ENCODE measurements at places on chromosomes 1 and 21.

DNA sequence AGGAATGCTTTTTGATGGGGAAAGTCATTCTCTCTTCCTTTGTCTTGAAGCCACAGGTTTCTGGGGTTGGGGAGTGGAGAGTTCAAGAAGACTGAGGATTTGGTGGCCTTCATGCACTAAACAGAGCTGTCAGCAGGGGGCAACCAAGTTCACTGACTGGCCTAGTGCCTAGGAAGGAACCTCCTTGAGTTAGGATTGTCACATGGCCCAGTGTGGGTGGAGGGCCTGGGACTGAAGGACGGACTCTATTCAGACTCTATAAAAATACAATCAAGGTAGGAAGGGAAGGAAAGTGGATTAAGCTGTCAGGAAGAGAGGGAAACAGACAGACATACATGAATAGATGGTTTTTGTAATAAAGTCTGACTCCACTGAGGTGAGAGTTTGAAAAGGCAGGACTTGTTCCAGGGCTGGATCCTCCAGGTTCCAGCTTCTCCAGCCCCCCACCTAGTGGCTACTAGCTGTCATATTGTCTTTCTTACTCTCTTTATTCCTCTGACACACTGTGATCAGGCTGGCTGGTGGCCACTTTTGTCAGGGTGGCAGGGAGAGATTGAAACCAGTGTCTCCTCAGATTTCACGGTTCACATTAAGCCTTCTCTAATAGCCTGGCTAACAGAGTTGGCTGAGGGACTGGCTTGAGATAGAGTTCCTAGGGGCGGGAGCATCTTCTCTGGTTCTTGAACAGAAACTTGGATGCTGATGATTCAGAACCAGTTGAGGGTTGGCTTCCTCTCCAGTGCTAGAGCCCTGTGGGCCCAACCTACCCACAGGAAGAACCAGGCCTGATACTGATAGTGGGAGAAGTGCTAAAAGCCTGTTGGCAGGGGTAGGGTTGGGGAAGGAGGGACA is 4.1 kb upstream of the SH3BGRL3 start:
- DNase-seq = peak; percentile 23

DNA sequence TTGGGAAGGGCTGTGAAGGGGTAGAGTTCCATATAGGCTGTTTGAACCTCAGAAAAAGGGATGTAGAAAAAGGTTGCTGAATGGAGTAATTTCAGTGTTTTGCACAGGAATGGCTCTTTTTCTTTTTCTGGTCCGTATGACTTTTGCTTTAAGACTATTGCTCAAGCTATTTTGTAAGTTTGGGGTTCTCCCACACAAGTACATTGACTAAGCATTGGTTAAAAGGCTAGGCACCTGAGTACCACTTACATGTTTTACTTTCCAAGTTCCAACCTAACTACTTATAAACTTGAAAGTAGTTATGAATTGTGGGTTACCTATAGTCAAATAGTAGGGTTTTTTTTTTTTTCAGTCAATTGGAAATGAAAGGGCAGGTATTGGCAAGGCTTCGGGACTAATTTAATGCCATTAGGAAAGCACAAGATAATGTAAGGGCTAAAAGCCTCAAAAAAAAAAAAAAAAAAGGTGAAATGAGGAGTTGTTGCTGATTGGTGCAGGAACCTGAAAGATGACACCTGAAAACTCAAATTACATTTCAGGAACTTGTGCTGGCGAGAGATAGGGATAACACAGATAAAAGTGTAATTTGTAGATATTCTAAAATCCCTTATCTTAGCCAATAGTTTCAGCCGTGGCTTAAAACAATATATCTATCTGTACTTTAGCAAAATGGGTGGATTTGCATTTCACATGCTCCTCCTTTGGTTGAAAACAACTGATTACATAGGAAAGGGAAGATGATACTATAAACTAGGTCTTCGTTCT is 209.5 kb downstream of the RPS6KC1 start:
- DNase-seq = no peak

GRCh38 chr1:217534566-217534965 is 96.3 kb downstream of the GPATCH2 start:
- no peak for DNase-seq

GRCh38 chr1:8667869-8668594 is 149.4 kb downstream of the RERE start:
- no peak for DNase-seq

DNA sequence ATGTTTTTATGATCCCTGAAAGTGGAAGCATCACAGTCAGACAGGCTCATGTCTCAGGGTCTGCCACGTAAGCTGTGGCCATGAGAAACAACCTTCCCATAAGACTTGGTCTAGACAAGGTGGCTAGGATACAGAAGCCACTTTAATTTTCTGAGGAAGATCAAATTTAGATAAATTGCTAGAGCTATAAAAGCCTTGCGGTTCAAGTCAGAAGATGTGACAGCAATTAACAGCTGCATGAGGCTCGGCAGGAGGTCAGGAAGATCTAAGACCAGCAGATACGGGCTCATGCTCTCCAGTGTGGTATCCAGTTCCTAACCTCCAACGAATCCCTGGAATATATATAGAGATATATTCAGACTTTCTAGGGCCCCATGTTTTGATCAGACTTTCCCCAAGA is 577.1 kb downstream of the PLPP3 start:
- no peak for DNase-seq

- no peak for DNase-seq
Measured at GRCh38 chr1:906600-907420, 16.9 kb upstream of the SAMD11 start.

Measured in C1 segment of cervical spinal cord (tissue), 14 donors.